ENCODE measurements at places on chromosomes 13 and 19.

- DNase-seq: no peak
Observed at GRCh38 chr19:12244370-12244769, 50.3 kb downstream of the ZNF44 start.

- DNase-seq: no peak
Observed at GRCh38 chr13:69556540-69557196, 551.0 kb upstream of the ATXN8OS start.

- no peak for DNase-seq
Observed at GRCh38 chr19:27828829-27829228, 1384.1 kb downstream of the UQCRFS1 start.

GRCh38 chr13:74040200-74040599 is 94.0 kb downstream of the KLF12 start:
- no peak for DNase-seq

DNA sequence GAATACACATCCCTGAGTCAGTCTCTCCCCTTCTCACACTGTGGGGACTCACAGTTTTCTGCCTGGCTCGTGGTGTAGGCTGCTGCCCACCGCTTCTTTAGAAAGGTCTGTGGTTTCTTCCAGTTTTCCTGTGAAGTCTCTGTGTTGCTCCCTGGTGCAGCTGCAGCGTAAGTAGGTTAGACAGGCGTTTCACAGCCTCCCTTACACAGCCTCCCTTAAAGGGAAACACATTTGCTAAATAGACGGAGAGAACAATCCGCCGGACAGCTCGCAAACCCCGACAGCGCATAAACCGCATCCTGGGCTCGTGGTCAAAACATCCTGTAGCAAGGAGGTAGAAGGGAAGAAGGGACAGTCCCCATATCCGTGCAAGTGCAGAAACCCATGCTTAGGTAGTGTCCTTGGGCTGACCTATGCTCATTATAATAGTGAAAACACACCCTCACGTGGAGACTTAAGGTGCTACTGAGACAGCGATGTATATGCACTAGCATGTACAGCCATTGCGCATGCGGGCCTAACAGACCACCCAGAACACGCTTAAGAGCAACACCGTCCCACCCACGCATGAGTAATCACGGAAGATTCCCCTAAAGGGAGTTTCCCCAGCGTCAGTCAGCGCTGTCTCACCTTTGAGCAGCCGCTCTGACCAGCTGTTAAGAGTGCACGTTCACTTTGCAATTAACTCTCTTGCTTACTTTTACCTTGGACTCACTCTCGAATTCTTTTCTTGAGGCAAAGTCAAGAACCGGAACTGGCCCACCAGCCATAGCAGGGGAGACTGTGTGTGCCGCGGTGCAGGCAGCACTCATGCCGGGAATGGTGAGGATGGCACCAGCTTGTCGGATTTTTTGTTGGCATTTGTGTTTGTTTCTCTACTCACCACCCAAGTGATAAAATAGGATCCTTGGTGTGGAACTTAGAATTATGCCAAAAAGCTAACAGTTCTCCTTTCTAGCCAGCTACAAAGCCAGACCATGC is 16.6 kb downstream of the SIGLEC8 start:
- DNase-seq: no peak

- no peak for DNase-seq
Observed at GRCh38 chr13:49351871-49352270, 92.0 kb downstream of the CAB39L start.

- DNase-seq: no peak
Observed at GRCh38 chr13:25876247-25876646, 175.6 kb downstream of the SHISA2 start.

DNA sequence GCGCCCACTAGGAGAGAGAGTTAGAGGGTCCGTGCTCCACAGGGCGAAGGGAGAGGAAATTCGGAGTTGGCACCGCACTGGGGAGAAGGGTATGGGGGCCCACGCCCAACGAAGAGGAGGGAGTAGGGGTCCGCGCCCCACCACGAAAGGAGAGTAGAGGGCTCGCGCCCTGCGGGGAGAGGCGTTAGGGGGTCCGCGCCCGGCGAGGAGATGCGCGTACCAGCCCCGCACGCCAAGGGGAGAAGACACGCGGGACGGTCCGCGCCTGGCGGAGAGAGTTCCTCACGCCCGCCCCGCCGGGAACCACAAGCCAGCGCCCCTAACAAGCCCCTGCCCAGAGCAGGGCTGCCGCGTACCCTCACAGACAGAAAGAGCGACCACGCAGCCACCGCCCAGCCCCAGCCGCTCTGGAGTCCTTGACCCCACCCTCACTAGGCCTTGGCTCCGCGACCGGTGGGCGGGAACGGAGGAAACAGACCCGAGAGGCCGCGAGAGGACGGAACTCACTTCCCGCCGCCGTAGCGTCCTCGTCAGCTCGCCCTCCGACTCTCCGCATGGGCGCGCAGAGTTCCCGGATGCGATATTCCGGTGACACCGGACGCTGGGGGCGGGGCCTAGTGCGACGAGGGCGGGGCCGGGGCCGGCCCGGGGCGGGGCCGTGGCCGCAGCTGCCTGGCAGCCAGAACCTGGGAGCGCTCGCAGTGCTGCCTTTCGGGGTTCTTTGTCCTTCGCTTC is 20.0 kb upstream of the ZSCAN18 start:
- no peak for DNase-seq

GRCh38 chr19:35710784-35711723 is 6.7 kb downstream of the ZBTB32 start:
- no peak for DNase-seq

DNA sequence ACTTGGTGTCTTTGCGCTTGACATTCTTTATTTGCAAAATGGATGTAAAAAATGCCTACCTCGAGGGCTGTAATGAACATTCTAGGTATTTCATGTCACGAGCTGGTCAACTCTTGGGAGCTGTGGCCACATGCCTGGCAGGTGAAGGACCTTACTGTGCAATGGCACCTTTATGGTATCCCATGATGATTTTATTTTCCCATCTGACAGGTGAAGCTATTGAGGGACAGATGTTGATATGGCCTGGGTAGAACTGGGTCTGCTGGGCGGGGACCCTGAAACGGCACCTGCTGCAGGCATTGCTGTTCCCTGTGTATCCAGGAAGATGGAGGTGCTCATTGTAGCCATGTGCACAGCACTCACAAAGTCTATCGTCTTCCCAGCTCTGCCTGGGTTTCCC is 332.2 kb downstream of the TEX29 start:
- no peak for DNase-seq

DNA sequence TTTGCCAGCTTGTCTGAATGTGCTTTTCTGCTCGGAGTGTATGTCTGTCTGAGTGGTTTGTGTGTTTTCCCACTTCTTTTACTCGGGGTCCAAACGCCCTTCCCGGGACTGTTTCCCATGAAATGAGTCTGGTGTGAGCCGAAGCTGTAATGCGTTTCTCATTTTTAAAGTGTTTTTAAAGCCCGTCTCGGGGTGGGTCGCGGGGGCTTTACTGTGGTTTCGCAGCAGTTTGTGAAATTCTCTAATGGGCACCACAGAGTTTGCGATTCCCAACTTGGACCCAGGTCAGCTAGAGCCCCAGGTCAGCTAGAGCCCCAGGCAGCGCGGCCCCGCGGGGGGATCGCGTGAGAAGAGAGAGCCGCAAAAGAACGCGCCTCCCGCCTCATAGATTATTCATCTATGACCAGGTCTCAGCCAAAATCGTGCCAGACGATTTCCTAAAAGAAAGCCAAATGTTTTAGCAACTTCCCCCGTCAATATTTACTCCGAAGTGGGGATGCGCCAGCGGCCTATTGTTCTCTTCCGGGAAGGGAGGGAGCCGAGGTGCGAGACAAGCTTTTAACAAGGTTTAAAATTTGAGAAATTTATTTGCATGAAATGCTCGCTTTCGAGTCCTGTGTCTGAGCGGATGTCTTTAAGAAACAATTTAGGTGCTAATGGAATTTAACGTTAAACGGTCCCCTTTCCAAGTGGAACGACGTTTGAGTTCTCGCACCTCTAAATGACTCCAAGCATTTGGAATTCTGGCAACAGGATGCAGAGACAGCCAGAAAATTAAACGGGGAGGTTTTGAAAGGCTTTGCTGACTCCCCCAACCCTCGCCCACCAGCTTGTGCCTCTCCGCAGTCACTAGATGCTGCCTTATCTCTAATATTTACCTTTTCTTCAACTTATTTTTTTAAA is 2.2 kb downstream of the ZIC2 start:
- no peak for DNase-seq

DNA sequence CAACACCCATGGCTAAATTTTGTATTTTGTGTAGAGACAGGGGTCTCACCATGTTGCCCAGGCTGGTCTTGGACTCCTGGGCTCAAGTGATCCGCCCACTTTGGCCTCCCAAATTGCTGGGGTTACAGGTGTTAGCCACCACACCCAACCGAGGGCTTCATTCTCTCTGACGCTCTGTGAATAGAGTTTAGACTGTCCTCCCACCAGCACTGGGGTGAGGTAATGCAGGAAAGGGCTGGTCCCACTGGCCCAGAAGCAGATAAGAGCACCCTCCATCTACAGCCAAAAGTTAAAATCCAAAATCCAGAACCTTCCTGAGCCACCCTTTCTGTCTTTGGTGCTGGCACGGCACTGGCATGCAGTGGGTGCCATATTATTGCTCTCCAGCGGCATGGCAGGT is 31.8 kb upstream of the HOMER3 start:
- DNase-seq: no peak

GRCh38 chr13:100951016-100951415 is 276.4 kb upstream of the TMTC4 start:
- DNase-seq: no peak

- no peak for DNase-seq
Observed at GRCh38 chr19:4403005-4403761, 743 bp downstream of the CHAF1A start.

DNA sequence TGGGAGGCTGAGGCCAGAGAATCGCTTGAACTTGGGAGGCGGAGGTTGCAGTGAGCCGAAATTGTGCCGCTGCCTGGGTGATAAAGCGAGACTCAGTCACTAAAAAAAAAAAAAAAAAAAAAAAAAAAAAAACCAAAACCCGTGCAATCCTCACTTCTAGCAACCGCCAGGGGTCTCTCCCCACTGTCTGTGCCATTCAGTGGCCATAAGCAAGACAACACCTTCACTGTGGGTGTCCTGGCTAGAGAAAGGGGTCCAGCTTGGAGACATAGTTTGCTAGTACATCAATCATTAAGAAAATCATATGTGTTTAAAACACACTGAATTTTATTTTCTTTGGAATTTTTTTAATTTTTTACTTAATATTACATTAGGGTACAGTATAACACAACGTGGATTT is 68.2 kb downstream of the RASL11A start:
- no peak for DNase-seq

- no peak for DNase-seq
Observed at GRCh38 chr13:110269509-110270185, 37.3 kb downstream of the COL4A1 start.

GRCh38 chr19:45298264-45298663 is 24.4 kb downstream of the CKM start:
- DNase-seq: no peak

- no peak for DNase-seq
Observed at GRCh38 chr19:47230054-47230920, 712 bp downstream of the BBC3 start.

DNA sequence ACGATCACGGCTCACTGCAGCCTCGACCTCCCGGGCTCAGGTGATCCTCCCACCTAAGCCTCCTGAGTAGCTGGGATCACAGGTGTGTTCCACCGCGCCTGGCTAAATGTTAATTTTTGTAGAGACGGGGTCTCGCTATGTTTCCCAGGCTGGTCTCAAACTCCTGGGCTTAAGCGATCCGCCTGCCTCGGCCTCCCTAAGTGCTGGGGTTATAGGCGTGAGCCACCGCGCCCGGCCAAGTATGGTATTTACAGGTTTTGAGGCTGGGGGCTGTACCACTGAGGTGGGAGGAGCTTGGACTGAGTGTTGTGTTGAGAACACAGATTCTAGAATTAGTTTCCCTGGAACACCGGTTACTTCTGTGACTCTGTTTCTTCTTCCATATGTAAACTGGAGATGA is 452 bp upstream of the PPM1N start:
- DNase-seq: no peak

- DNase-seq: no peak
Observed at GRCh38 chr13:73466561-73466960, 407.8 kb downstream of the KLF5 start.

DNA sequence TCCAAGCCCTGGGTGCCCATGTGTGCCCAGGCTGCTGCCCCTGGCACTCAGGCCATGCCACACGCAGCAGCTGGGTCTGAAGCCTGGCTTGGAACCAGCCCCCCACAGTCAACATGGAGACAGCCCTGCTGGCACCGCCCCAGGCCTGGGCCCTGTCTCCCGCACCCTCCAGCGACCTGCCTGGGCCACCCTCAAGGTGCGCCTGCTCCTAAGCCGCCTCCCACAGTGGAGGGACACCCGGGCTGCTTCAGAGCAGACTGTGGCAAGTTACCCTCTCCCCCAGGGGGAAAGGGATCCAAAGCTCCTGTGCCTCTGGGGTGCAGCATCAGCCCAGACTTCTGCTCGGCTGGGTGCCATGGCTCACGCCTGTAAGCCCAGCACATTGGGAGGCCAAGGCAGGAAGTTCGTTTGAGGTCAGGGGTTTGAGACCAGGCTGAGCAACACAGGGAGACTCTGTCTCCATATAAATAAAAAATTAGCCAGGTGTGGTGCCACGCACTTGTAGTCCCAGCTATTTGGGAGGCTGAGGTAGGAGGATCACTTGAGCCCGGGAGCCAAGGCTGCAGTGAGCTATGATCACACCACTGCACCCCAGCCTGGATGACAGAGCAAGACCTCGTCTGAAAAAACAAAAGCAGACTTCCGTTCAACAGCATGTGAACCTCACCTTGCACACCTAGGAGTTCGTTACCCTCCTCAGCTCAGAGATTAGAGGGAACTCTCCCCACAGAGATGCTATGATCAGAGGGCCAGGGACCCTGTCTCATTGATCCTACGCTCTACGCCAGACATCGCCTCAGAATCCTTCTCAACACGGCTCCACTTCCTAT is 15.6 kb downstream of the ELL start:
- no peak for DNase-seq

- no peak for DNase-seq
Observed at GRCh38 chr19:13979244-13979615, 26.9 kb downstream of the RFX1 start.

- no peak for DNase-seq
Observed at GRCh38 chr13:26216042-26216441, 6.1 kb downstream of the RNF6 start.

GRCh38 chr19:5645409-5645808 is 22.5 kb downstream of the SAFB start:
- no peak for DNase-seq

GRCh38 chr19:11382898-11383705 is 1.0 kb downstream of the EPOR start:
- DNase-seq: no peak

DNA sequence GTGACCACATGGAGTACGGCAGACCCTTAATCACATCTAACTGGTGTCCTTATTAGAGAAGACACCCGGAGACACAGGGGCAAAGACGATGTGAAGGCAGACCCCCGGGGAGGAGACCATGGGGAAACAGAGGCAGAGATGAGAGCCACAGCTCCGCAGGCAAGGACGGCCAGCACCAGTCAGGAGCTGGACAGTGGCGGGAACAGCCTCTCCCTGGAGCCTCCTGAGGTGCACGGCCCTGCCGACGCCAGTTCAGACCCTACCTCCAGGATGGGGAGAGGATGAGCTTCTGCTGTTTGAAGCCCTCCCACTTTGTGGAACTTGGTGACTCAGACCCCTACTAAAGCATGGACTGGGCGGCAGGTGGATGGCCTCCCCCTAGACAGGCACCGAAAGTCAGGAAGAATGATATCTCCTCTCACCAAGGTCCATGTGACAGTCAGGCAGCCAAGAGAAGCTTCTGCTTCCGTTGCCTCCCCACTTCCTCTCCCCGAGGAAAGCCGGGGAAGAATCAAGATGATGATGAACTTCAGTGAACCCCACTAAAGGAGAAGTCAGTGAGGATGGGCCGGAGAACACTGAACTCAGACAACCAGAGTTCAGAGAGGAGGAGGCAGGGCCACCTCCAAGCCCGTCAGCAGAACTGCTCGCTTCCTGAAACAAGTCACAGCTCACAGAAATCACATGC is 25.4 kb downstream of the RAB20 start:
- no peak for DNase-seq

All from cortex of kidney (tissue), 1 donor.